ENCODE measurements at places on chromosomes 13 and 19.

DNA sequence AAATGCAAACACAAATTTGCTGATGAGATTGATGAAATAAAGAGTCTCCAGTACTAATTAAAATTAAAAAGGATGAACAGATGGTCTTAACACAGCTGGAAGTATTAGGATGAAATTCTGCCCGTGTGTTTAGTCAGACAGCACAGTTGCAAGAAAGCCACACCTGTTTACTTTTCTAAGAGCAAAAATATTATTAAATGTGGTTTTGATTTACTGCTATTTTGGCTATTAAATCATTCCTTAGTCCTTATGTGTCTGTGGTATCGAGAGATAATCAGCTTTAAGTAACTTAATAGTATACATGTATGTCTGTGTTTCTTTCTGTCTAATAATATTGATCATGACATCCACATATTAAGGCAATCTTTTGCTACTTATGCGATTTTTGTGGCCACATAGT lies 494.9 kb downstream of the GPC6 start:
- DNase-seq, result no peak

DNA sequence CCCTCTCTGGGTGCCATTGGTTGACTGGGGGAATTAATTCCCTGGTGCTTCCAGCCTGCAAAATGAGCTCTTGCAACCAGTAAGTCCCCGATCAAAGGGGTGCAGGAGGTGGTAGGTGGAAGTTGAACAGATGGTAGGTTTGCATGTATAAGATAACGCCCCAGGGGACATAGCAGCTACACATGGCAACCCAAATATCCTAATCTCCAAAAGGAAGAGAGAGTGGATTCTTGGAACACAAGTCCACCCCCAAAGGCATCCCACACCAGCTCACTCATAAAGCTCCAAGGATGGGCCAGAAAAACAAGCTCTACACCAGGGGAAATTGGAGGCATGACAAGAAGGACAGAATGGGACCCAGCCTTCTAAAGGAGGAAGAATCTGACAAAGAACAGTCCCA lies 4.8 kb downstream of the CD209 start:
- DNase-seq, result no peak

GRCh38 chr13:45040173-45040572 lies 50.8 kb downstream of the GPALPP1 start:
- no peak for DNase-seq

DNA sequence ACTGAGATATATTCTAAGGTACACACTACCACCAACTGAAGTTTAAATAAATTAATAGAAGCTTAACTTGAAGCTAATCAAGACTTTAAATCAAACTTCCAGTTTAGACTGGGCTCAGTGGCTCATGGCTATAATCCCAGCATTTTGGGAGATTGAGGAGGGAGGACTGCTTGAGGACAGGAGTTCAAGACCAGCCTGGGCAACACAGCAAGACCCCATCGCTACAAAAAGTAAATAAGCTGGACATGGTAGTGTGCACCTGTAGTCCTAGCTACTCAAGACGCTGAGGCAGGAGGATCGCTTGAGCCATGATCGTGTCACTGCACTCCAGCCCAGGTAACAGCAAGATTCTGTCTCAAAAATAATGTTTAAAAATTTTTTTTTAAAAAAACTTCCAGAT lies 8.6 kb downstream of the KPNA3 start:
- no peak for DNase-seq

DNA sequence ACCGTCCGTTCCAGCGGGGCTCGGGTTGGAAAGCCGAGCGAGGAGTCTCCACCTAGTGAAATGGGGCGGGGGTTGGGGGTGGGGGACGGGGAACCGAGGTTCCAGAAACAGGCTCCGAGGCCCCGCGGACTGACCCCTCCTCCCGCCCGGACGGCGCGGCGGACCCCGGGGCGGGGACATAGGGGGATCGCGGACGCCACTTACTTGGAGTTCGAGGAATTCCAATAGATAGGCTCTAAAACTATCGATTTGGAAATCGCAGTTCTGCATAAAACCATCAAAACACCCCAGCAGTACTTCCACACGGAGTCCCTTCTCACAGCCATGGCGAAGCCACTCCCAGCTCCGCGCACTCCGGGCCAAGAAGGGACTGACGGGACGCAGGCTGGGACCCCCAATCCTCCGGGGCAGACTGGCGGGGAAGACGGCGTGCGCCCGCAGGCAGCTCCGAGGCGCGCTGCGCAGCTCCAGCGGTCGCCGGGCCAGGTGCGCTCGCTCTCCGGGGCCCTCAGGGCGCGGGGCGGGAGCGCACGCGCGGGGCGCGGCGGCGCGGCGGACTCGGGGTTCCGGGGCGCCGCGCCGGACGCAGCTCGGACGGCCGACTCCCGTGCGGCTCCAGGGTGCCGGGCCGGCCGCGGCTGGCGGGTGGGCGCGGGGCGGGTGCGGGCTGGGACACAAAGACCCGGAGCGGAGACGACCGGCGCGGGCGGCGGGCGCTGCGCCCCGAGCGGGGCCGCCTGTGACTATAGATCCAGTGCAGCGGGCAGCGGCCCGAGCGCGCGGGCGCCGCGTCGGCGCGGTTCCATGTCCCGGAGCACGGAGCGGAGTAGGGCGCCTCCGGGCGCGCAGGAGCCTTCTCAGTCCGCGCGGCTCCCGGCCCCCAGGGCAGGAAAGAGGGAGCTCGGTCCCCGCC lies 567 bp downstream of the EFNB2 start:
- no peak for DNase-seq

Data from stimulated activated CD8-positive, alpha-beta memory T cell treated with anti-CD3 and anti-CD28 coated beads, Interleukin-4, amount 100 ng/mL, for 1 hour (primary cell).